ENCODE measurements at places on chromosomes 7 and 10.

DNA sequence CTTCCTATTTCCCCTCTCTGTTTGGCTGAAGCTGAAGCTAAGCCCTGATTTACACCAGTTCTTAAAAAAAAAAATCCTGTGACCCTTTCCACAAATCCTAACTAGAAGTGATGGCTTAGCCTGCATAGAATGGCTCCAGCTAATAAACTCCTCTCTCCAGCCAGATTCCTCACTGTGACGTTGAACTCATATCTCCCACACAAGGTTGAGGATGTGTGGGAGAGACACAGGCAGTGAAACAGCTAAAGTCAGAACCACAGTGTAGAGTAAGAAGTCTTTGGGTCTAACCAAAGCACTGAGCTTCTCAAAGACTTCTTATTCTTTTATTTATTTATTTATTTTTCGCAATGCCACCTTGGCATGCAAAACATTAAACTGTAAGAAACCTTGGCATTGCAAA, 268.3 kb downstream of the SNX13 start:
- no peak for DNase-seq

DNA sequence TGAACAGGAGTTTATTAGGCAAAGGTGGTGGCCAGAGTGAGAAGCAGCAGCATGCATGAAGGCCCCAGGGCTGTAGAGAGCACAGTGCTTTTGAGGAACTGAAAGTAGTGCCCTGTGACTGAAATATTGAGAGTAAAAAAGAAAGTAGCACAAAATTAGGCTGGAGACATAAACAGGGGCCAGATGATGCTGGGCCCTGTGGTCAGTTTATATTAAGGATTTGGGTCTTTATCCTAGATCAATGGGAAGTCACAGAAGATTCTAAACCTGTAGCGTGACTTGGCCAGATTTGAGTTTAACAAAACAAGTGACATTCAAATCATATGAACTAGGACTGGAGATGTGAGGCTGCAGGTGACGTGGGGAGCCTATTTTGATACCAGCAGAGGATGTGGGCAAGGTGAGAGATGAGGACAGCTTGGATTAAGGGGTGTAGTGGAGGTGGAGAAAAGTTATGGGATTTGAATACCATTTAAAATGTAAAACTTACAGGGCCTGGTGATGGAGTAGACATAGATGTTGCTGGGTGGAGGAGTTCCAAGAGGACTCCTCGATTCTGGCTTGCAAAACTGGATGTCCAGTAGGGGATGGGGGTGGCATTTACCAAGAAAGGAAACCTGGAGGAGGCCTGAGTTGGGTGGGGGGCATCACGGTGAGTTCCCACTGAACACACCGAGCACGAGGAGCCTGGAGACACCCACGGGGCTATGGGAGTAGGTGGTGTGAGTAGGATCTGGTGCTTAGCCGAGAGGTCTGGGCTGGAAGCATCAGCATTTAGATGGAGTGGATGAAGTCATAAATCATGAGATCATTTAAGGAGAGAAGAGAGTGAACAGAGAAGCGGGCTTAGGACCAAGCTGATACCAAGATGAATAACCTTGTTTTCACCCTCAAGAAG, 52.8 kb downstream of the HHEX start:
- no peak for DNase-seq

DNA sequence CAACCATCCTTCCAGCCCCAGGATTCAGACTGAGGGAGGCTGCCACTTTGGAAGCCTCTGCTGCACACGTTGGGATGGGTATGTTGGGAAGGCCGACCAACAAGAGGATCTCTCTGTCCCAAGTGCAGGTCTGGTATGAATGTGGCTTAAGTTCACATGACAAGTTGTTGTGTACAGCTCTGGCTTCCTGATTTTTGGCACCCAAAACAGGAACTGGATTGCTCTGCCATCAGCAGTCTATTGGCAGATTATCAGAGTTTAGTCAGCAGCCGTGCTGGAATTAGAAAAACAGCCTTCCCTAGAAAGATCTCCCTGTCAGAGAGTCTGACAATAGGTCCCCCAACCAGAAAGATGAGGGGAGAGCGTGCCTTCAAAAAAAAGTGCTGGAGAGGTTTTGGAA, 66.9 kb downstream of the GOLGA7B start:
- DNase-seq = no peak

- no peak for DNase-seq
These were observed 23.7 kb downstream of the SRRM3 start for GRCh38 chr7:76225379-76225778.

DNA sequence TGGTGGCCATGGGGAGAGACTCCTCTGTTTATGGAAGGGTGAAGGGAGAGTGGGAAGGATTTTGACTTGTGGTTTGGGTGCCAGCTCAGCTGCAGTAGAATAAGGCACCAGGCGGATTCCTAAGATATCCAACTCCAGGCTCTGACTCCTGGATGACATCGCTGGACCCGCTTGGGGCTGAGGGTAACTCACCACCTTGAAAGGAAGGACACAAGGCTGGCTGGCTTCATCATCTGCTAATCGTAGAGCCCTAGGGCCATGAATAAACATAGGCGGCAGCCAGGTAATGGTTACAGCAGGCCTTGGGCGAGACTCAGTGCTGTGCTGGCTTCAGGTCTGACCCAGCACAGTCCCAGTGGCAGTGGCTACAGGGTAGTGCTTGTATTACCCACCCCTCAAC, 16.7 kb upstream of the LIPK start:
- no peak for DNase-seq

- DNase-seq = no peak
These were observed 48.0 kb upstream of the DAGLB start for GRCh38 chr7:6495597-6496262.

DNA sequence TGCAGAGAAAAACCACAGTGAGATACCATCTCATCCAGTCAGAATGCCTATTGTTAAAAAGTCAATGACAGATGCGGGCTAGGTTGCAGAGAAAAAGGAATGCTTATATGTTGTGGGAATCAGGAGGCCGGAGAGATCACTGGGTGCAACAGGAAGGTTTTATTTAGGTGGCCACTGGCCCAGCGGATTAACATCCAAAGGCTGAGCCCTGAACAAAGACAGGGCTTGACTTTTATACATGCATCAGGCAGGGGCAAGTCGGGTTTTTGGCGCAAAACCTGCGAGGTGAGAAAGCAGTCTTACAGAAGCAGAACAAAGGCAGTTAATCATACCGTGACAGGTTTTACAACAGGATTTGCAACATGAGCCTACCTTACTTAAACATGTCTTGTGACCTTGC, 620 bp downstream of the ZNF117 start:
- no peak for DNase-seq

DNA sequence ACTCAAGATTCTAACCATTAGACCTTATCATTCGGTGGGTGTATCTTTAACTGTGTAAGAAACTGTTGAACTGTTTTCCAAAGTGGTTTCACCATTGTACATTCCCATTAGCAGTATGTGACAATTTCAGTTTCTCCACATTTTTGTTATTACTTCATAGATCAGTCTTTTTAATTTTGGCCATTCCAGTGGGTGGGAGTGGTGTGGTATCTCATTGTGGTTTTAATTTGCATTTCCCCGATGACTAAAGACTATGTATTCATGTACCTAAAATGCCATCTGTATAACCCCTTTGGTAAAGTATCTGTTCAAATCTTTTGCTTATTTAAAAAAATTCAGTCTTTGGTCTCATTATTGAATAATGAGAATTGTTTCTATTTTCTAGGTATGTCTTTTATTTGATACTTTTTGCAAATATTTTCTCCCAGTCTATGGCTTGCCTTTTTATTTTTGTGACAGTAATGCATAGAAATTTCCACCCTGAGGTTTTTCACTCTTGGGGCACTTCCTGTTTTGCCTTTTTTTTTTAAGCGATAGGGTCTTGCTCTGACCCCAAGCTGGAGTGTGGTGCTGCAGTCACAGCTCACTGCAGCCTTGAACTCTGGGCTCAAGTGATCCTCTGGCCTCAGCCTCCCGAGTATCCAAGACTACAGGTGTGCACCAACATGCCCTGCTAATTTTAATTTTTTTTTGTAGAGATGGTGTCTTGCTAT, 141.1 kb upstream of the ITGB1 start:
- no peak for DNase-seq

GRCh38 chr10:112456533-112456932, 9.5 kb downstream of the VTI1A start:
- DNase-seq = no peak

GRCh38 chr10:64546073-64546472, 1024.9 kb downstream of the REEP3 start:
- no peak for DNase-seq

DNA sequence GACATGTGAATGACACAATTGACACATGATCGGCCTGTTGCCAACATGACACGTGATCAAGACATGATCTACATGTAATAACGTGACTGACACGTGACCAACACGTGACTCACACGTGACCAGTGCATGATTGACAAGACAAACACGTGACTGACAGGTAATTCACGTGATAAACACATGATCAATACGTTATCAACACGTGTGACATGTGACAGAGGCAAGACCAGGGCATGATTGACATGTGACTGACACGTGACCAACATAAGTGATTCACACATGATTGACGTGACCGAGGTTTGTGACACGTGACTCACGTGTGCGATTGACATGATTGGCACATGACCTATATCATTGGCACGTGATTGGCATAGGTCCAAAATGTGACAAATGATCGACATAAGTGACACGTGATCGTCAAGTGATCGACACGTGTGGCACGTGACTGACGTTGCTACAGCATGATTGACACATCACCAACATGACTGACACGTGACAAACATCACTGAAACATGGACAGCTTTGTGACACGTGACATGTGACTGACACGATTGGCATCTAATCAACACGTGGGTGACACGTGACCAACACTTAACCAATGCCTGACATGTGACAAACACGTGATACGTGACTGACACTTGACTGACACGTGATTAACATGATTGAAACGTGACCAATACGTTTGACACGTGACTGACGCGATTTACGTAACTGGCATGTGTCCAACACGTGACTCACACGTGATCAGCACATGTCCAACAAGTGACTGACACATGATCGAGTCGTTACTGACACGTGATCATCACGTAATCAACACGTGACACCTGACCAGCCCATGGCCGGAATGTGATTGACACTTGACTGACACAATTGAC, 23.0 kb downstream of the CRPPA start:
- no peak for DNase-seq

GRCh38 chr10:28627102-28627501, 50.2 kb upstream of the BAMBI start:
- DNase-seq = no peak

GRCh38 chr10:73914036-73914435, 3.1 kb downstream of the PLAU start:
- no peak for DNase-seq

DNA sequence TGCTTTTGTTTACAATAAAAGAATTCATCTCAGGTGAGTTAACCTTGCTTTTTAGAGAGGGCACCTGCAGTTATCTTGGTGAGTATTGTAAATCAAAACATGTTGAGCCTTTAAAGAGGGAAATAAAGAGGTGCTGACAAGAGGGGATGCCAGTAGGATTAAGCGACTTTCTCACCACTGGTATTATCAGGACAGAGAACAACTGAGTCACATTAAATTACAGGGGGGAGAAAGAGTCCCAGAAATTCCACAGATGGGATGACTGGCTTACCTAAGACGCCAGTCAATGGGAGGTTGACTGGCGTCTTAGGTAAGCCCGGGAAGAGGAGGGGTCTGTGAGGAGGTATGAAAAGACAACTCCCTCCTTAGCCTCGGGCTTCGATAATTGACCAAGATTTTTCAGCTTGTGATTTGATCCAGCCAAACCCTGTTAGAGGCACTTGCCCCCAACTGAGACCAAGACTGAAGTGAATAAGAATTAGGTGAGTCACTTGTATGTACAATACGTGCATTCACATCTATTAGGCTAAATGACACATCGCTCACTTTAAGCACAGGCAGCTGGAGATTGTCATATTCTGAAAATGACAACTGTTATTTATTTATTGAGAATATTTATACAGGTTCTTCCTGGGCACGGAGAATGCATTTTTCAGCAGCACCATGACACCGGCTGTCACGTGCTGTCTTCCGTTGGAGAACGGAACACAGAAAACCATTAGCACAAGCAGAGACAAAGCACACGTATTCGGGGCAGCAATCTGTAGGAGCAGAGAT, 117.6 kb downstream of the SEM1 start:
- no peak for DNase-seq
